Panc1 (cell line): ENCODE measurements at places on chromosomes 7 and 10. TPM values are rescaled to one million over a fixed set of nuclear protein-coding genes. Genes with fewer than 3 reads are reported as not detected.

The EGR2 gene
- 0.82 TPM for total RNA-seq

The FHIP2A gene
- total RNA-seq = 32.6 TPM

The RPEL1 gene
- total RNA-seq = 0.10 TPM

The CASD1 gene
- 14.7 TPM for total RNA-seq

The TUBAL3 gene
- not detected for total RNA-seq

The NDUFB8 gene
- total RNA-seq = 242 TPM

The PLA2G12B gene
- total RNA-seq = not detected

The PLCE1 gene
- total RNA-seq = 39.7 TPM

The SFRP4 gene
- total RNA-seq = 0.74 TPM

The MKI67 gene
- 151 TPM for total RNA-seq

The CDC14C gene
- total RNA-seq = not detected

The TMEM184A gene
- 9.2 TPM for total RNA-seq

The CCDC7 gene
- total RNA-seq = 6.0 TPM

DNA sequence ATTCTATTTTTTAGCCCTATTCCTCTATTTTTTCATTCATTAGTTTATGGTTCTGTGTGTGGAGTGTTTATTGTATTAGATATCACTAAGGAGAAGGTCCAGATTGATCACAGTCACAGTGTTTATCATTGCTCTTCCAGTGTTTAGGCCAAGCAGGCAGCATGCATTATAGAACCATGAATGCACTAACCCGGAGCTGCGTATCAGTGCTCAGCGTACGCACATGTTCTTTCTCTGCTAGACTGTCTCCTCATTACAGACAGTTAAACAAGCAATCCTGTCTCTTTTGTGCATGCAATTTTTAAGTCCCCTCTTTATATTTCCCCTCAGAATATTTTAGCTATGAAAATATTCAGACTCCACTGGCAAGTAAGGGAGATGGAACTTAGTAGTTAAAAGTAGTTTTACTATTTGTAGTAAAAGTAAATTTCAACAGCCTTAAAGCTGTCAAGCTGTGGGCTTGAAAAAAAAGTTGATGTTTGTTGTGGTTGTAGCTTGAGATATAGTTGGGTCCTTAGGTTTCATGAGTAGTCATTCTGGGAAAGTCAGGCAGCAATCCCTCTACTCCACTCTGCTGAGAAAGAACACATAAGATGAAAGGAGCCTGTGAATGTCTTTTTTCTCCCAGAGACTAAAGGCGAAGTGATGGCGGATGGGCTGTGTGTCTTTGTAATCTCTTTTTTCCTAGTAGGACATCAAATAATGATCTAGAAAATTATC lies 260.4 kb downstream of the CDK14 start:
- no peak for DNase-seq

DNA sequence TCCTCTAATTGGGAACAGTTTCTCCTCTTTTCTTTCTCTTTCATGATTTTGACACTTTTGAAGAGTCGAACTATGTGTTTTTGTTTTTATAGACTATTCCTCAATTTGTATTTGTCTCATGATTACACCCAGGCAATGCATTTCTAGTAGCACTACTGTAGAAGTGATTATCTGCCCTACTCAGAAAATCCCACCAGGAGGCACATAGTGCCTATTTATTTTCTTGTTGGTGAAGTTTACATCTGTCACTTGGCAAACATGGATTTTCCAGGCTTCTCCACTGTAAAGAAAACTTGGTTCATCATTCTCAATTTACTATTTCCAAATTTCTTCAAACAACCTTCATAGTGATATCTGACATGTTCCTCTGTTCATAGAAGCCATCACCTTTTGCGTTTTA lies 893.9 kb downstream of the CCSER2 start:
- DNase-seq = no peak

GRCh38 chr7:106289848-106290247 lies 5.1 kb upstream of the NAMPT start:
- no peak for DNase-seq

GRCh38 chr10:4280461-4281189 lies 495.6 kb upstream of the KLF6 start:
- no peak for DNase-seq

- no peak for DNase-seq
These were observed 6.0 kb downstream of the ARMC10 start for GRCh38 chr7:103080923-103081322.

DNA sequence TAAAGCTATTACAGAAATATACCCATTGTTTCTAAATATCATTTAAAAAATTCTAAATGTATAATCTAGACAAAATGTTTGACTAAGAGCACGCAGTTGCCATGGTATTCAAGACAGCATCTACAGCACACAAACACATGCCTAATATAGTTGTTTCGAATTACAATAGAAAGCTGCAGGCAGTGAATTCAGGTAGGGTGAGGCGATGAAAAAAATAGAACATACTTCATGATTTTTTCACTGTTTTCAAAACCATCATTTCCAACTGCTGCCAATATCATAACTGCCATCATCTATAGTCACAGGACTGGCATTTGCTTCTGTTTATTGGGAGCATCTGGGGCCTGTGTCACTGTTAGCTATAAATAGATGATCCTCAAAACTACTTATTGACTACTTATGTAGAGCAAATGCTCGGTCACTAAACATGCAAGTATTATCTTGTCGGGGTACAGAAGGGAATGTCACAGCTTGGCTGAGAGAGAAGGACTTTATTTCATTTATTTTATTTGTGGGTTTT lies 34.4 kb upstream of the OTUD1 start:
- no peak for DNase-seq

DNA sequence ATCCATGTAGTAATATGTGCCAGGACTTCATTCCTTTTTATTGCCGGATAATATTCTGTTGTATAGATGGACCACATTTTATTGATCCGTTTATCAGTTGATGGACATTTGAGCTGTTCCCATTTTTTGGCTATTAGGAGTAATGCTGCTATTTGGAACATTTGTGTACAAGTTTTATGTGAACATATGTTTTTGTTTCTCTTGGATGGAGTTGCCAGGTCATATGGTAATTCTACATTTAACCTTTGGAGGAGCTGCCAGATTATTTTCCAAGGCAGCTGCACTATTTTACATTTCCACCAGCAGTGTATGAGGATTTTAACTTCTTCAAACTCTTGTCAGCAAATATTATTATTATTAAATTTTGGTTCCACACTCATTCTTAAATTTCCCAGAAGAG lies 59.2 kb downstream of the C10orf90 start:
- DNase-seq = no peak

GRCh38 chr10:122490786-122491680 lies 29.7 kb downstream of the HTRA1 start:
- no peak for DNase-seq

DNA sequence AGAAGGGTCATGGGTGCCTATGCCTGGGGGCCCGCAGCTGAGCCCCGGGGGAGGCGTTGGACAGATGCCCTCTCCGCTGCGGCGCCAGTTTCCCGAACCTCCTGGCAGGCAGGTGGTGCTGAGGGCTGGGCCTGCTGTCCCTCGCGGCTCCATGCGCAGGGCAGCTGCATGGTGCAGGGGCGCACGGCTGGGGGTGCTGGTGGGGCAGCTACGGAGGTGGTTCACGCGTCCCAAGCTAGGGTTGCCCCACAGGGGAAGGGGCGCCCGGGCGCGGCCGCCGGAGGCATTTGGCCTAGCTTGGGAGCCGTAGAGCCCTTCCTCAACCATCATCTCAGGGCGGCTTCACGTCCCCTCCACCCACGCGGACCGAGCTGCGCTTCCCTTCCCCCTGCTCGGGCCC lies 146.0 kb downstream of the CCDC201 start:
- DNase-seq = no peak

- DNase-seq = no peak
These were observed 8.9 kb upstream of the ZNF777 start for GRCh38 chr7:149469806-149470205.

DNA sequence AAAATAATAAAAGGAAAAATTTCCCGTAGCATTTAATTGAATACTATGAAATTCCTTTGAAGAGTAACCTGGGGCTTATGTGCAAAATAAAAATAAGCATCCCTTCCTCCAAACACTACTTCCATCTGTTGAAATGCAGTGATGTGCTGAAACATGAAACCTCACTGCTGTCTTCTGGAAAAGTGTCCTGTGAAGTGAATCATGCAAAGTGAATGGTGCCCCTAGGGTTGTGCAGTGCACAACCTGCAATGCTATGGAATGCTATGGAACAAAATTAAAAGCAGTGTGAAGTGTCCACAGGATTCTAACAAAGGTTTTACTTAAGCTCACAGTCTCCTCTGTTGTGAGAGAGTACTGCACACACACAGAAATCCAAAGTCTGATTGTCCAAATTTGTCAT lies 480.9 kb downstream of the ETV1 start:
- DNase-seq = no peak

- DNase-seq = no peak
These were observed 186.8 kb upstream of the CXCL12 start for GRCh38 chr10:44571701-44572100.

- no peak for DNase-seq
These were observed 40.1 kb downstream of the ELMO1 start for GRCh38 chr7:37408291-37409228.

GRCh38 chr7:36310897-36311296 lies 78.8 kb upstream of the ANLN start:
- DNase-seq = no peak

- no peak for DNase-seq
These were observed 43.4 kb upstream of the GSDME start for GRCh38 chr7:24800667-24801066.

GRCh38 chr7:67496589-67496988 lies 500.0 kb downstream of the TYW1 start:
- DNase-seq = no peak

DNA sequence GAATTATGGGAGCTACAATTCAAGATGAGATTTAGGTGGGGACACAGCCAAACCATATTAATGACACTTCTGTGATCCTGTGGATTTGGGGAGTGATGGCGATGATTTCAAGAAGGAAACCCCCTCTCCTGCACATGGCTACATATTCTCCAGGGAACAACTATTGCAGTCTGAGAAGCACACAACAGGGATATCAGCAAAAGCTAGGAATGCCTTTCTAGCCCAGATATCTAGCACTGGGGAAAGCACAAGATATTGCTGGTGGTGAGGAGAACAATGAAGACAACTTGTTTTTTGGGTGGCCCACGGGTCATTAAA lies 24.3 kb downstream of the EPDR1 start:
- no peak for DNase-seq

GRCh38 chr10:21505711-21506278 lies 19.7 kb downstream of the SKIDA1 start:
- no peak for DNase-seq

DNA sequence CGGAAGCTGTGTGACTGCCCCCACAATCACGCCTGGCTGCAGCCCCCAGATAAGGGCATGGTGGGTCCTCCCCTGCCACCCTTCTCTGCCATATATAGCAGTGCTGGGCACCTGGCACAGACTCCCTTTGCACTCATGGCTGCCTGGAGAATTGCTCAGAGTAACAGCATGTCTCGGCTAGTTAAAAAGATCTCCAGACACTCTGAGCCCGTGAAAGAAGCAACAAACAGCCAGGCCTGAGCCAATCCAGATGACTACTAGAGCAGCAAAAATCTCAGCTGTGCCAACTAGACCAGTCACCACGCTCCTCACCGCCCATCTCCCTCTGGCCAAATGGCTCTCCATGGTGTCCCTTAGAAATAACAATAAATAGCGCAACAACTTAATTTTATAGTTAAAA lies 71.3 kb downstream of the PARD3 start:
- no peak for DNase-seq

DNA sequence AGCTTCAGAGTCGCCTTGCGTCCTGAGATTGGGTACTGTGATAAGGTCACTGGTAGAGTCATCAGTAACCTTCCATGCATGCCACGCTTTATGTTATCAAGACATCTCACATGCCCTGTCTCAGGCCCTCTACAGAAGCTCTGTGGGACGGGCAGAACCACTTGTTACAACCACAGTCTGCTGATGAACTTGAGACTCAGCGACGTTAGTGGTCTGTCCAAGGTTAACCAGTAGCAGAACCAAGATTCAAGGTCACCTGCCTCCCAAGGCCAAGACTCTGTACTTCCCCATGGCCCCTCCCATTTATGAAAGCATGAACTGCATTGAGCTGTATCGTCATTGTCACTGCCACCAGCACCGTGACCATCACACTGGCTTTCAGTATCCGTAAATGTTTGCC lies 15.0 kb downstream of the IQCE start:
- no peak for DNase-seq

DNA sequence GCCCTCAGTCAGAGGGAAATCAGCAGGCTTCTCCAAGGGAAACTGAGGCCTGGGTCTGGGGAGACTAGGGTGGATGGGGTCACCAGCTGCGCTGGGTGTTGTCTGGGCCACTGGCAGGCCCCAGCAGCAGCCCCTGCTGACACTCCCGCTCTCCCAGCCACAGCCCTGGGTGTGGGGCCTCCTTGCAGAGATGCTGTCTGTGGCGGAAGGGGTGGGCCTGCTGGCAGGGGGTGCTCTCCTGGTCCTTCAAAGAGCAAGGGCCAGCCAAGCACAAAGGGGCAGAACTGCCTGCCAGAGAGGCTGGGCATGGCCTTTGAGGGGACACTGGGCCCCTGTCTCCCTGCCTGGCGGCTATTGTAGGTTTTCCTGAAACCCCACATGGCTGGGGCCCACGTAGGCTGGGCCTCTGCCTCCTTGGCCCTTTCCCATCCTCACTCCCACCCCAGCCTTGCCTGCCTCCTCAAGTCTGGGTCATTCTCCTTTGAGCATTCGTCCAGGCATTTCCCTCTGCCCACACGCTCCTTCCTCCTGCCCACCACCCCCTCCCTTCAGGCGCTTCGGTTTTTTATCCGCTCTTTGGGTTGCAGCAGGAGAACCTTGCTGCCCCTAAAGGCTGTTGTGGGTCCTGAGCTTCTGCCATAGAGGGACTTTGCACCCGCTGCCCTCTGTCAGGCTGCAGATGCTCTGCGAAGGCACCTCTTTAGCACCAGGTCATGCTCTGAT lies 9.1 kb downstream of the COL13A1 start:
- no peak for DNase-seq

- DNase-seq = no peak
These were observed 76.7 kb downstream of the SKAP2 start for GRCh38 chr7:26787701-26788100.

GRCh38 chr7:24948739-24949138 lies 31.2 kb downstream of the OSBPL3 start:
- no peak for DNase-seq

DNA sequence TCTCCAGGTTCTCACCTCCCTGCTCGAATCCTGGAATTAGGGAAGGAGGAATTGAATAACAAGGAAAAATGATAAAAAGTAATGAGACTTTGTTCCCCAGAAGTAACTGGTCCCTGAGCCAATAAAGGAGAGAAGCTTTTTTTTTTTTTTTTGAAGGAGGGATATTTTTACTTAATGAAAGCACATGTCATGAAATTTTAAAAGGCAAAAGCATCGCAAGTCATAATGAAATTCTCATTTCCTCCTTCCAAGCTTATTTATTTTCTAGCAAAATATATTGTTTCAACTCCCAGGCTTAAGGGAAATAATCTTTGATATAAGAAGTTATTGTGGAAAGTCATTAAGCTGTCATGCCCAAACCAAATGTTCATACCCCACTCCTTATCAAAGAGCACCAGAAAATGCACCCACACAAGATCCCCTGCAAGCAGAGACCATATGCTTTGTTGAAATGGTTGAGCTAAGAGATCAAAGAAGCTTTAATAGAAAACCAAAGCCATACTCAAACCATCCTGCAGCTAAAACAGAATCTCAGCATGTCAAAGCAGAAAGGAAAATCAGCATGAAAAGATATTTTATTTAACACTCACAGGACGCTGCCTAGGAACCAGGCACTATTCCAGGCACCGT lies 16.7 kb upstream of the ABCC2 start:
- no peak for DNase-seq

- DNase-seq = no peak
These were observed 245.1 kb downstream of the CAMK1D start for GRCh38 chr10:12594448-12594944.
